Hair follicular keratinocyte (primary cell): ENCODE measurements at places on chromosomes 11 and 22. TPM values are rescaled to one million over a fixed set of nuclear protein-coding genes. Genes with fewer than 3 reads are reported as not detected.

The POU2AF2 gene
- total RNA-seq = not detected in 2 replicates

The HTR3A gene
- total RNA-seq = not detected in 2 replicates

The ACTN3 gene
- not detected in 2 replicates for total RNA-seq

The C11orf87 gene
- under 0.01 TPM in 1 of 2 replicates, not detected in the other for total RNA-seq

The MS4A6A gene
- total RNA-seq = not detected in 2 replicates
